Testis (tissue), 5 donors: ENCODE measurements at places on chromosomes 4 and X. TPM values are rescaled to one million over a fixed set of nuclear protein-coding genes. Genes with fewer than 3 reads are reported as not detected.

DNA sequence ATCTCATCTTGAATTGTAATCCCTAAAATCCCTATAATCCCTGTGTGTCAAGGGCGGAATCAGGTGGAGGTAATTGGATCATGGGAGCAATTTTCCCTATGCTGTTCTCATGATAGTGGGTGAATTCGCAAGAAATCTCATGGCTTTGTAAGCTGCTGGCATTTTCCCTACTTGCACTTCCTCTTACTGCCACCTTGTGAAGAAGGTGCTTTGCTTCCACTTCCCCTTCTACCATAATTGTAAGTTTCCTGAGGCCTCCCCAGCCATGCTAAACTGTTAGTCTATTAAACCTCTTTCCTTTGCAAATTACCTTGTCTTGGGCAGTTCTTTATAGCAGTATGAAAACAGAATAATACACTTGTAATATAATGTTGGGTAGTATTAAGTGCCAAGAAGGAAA lies 1087.4 kb upstream of the SLIT2 start:
- DNase-seq = no peak

Gene DMRTC1
- total RNA-seq = not detected

Gene SMPX
- total RNA-seq = not detected

DNA sequence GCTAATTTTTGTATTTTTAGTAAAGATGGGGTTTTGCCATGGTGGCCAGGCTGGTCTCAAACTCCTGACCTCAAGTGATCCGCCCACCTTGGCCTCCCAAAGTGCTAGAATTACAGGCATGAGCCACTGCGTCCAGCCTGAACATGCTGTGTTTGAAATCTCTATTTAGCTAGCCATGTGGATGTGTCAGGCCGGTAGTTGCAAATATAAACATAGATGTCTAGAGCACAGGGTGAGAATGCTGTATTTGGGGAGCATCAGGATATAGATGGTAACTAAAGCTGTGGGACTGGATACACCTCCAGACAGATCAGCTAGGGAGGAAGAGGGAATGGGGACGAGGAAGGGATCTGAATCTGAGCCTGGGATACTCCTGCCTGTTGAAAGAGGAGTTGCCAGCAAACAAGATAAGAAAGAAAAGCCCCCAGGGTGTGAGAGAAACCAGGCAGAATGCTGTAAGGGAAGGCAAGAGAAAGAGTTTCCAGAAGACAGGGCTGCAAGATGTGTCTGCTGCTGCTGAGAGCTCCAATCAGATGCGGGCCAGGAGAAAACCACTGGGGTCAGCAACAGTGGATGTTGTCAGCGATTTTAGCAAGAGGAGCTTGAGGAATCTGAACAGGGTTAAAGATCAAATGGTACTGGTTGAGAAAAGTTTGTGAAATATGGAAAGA lies 177.4 kb downstream of the PALLD start:
- DNase-seq = no peak

- DNase-seq = peak; percentile 32
These were observed 11.0 kb downstream of the ARHGAP36 start for GRCh38 chrX:131068945-131069719.

DNA sequence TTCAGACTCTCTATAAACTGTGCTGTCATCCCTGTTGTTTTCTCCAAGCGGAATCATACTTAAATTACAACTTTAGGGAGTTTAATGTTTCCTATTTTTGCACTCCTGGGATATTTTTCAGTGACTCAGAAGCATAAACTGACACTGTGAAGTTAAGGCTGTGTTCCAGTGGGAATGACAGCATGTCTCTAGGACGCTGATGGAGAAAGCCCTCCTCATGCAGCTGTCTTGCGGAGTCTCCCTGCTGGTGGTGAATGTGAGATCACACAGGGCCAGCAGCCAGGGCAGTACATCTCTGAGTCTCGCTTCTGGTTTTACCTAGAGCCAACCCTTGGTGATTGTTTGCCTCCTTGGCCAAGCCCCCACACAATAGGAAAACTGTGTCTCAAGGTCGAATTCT lies 53.3 kb downstream of the NFKB1 start:
- DNase-seq = no peak

Gene GAGE12F
- total RNA-seq = 2.4 TPM

GRCh38 chr4:127968586-127968985 lies 3.4 kb downstream of the ABHD18 start:
- no peak for DNase-seq

DNA sequence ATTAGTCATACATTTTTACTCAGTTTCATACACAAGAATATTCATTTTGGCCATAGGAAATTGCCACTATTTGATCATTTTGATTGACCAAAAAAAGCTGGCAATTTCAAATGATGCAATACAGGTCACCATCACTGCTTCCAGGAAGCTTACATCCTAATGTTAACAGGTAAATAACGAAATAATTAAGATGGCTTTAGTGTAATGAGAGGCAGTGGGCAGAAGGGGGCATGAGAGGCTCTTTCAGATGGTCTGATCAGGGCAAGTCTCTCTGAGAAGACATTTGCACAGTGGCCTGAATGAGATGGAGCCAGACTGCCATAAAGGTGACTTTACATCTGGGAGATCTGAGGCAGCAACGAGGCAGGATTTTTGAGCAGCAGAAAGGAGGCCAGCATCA lies 170.7 kb downstream of the SLIT2 start:
- peak; percentile 71 for DNase-seq

DNA sequence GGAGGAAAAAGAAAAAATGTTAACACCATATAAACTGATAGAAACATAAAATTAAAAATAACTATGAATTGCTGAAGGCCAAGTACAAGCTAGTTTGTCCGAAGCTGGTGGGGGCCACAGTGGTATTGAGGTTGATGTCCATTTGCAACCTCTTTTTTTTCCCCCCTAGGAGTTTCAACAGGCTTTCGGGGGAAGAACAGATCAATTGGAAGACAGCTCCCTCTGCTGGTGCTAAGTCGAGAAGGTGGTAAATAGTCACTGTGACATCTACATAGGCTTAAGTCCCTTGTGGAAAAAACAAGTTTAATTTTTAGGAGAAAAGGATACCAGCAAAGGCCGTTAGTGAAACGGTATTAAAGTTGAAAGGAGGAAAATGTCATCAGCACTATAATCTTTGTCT lies 115.7 kb upstream of the ZXDA start:
- DNase-seq = peak; percentile 38

Gene SLC7A11
- total RNA-seq = 1.3 TPM

Gene CENPVL2
- total RNA-seq = 5.9 TPM

- DNase-seq = no peak
These were observed 656.8 kb downstream of the IQCM start for GRCh38 chr4:149158817-149159216.

Gene PCDH19
- 3.4 TPM for total RNA-seq

Gene ENOPH1
- 20.8 TPM for total RNA-seq

Gene SPANXC
- 3.5 TPM for total RNA-seq

DNA sequence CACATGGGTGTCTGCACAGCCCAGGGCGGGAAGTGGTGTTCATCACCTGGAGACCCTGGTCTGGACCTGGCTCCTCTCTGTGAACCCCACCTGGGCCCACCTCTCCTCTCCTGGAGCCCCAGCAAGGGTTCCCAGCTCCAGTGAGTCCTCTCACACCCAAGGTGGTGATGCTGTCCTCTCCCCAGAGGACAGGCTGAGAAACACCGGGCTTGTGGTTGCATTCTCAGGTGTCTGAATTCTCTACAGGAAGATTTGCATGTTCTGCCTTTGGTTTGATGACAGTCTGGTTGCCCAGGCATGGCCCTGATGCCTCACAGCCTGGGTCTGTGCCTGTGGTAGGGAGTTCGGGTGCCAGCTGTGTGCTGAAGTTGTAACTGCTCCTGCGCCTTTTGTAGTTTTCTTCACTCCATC lies 3.8 kb downstream of the MAEA start:
- no peak for DNase-seq

Gene EGFL6
- total RNA-seq = 0.56 TPM

- DNase-seq = no peak
These were observed 833.5 kb upstream of the ADGRL3 start for GRCh38 chr4:60366661-60367060.

Gene GPRIN3
- total RNA-seq = 2.2 TPM

DNA sequence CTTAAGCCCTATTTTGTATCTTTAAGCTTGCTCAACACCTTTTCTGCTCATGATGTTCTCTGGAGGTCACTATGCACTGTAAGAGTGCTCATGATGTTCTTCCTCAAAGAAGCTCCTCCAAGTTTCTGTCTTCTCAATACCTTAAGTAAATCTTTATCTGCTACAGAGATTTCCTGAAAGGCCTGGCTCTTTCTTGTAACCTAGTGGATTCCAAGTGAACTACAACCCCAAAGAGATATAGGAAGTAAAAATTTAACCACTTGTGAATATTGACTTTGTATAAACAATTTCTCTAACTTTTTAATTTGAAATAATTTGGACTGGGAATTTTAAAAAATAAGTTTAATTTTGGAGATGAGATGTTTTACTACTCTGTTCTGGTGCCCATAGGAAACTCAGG lies 39.3 kb upstream of the XK start:
- DNase-seq = no peak

- DNase-seq = no peak
These were observed 39.3 kb downstream of the ELF2 start for GRCh38 chr4:139137763-139138162.

DNA sequence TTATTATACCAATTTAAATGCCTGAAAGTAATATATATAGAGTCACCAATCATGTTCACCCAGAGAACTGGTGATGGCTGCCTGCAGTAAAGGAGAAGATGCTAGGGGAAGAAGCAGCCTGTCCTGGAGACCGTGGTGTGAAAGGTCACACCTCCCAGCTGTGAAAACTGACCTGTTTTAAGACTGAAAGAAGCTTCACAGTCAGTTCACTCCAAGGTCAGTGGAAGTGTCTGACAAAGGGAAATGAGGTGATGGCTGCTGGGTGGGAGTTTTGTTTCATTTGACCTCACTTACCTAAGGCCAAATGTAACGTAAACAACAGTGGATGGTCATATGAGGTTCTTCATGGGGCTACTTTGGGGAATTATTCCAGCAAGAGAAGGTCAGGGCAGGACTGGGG lies 352.1 kb upstream of the GATB start:
- no peak for DNase-seq

Gene UBL4A
- 18.9 TPM for total RNA-seq

Gene TLR2
- total RNA-seq = 8.7 TPM

DNA sequence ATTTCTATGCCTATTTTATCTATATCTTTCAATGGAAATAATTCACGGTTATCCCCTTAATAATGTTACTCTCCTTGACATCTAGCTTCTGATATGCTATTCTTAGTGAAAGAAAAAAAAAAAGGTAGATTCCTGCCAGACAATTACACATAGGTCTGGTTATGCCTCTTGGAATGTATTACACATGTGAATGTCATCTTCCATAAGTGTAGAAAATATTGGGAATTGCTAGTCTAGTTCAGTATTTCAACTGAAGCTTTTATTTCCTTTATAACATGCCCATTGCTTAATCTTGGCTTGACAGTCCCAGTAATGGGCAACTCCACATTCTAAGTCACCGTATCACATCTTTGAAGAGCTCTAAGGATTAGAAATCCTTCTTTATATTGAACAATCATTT lies 25.4 kb upstream of the PPP1R2C start:
- no peak for DNase-seq
